Chondrocyte (in vitro differentiated cells): ENCODE measurements at places on chromosomes 13 and 19. TPM values are rescaled to one million over a fixed set of nuclear protein-coding genes. Genes with fewer than 3 reads are reported as not detected.

The ETV2 gene
- 1.5 to 1.7 TPM (median 1.6 TPM) in 3 replicates for total RNA-seq

The PTH2 gene
- total RNA-seq = not detected in 3 replicates

The NALCN gene
- total RNA-seq = 38.0 to 59.7 TPM (median 38.6 TPM) in 3 replicates

- no peaks in the 10 kb centered on the region for H3K27me3 ChIP-seq
- no peak within 1 kb of the TSS for H3K27ac ChIP-seq
- no peak within 1 kb of the TSS for H3K4me3 ChIP-seq
- H3K4me1 ChIP-seq = peaks cover 7% of the 10 kb centered on the region
- no peaks in the 10 kb centered on the region for H3K36me3 ChIP-seq
Measured at GRCh38 chr19:44613295-44614178, at the start of gene IGSF23. TSS of gene IGSF23 (plus strand) at chr19:44613563. CDS start at chr19:44613646, 83 bp downstream.

- no peak overlapping the region for H3K27ac ChIP-seq
- H3K4me3 ChIP-seq = no peak overlapping the region
- H3K27me3 ChIP-seq = peaks cover 35% of the 10 kb centered on the region
- no peaks in the 10 kb centered on the region for H3K36me3 ChIP-seq
- no peaks in the 10 kb centered on the region for H3K4me1 ChIP-seq
- DNase-seq = no peak
Measured at GRCh38 chr19:19214159-19214490, 2.4 kb downstream of the NCAN start.

- no peak overlapping the region for H3K27ac ChIP-seq
- H3K36me3 ChIP-seq = no peaks in the 10 kb centered on the region
- H3K4me3 ChIP-seq = no peak overlapping the region
- no peaks in the 10 kb centered on the region for H3K4me1 ChIP-seq
- DNase-seq = no peak
Measured at GRCh38 chr19:21496876-21497275, 8.5 kb upstream of the ZNF429 start.

- H3K4me1 ChIP-seq = peaks cover 7% of the 10 kb centered on the region
- H3K36me3 ChIP-seq = peaks cover 4% of the 10 kb centered on the region
- H3K27ac ChIP-seq = no peak overlapping the region
- no peak overlapping the region for H3K4me3 ChIP-seq
- no peaks in the 10 kb centered on the region for H3K27me3 ChIP-seq
- no peak for DNase-seq
Measured at GRCh38 chr13:99269627-99270241, 11.6 kb upstream of the GPR18 start.

GRCh38 chr19:28963486-28964250, 249.3 kb downstream of the UQCRFS1 start:
- H3K27ac ChIP-seq = peak overlapping the region; percentile 27
- no peaks in the 10 kb centered on the region for H3K27me3 ChIP-seq
- H3K4me1 ChIP-seq = peaks cover 72% of the 10 kb centered on the region
- no peak overlapping the region for H3K4me3 ChIP-seq

GRCh38 chr19:35403116-35403760, 32.4 kb downstream of the GPR42 start:
- H3K4me1 ChIP-seq = no peaks in the 10 kb centered on the region
- H3K4me3 ChIP-seq = no peak overlapping the region
- no peaks in the 10 kb centered on the region for H3K36me3 ChIP-seq
- no peak overlapping the region for H3K27ac ChIP-seq

GRCh38 chr19:36972571-36972970, 56.4 kb downstream of the ZNF568 start:
- H3K4me3 ChIP-seq = no peak overlapping the region
- H3K36me3 ChIP-seq = peaks cover 20% of the 10 kb centered on the region
- H3K27ac ChIP-seq = no peak overlapping the region

- H3K36me3 ChIP-seq = peaks cover 1% of the 10 kb centered on the region
- DNase-seq = no peak
- H3K4me1 ChIP-seq = peaks cover 5% of the 10 kb centered on the region
Measured at GRCh38 chr19:8221161-8221560, 12.0 kb downstream of the CERS4 start.
